ENCODE measurements at places on chromosomes 1 and 21. TPM values are rescaled to one million over a fixed set of nuclear protein-coding genes. Genes with fewer than 3 reads are reported as not detected.
A peak's percentile ranks its signal among the peaks of the same experiment; 100 is the strongest.

GRCh38 chr1:59765011-59765730 is 49.6 kb upstream of the HOOK1 start:
- no peaks in the 10 kb centered on the region for H3K4me1 ChIP-seq
- no peak for DNase-seq
- no peak overlapping the region for H3K27ac ChIP-seq
- no peak overlapping the region for H3K4me3 ChIP-seq

GRCh38 chr1:103108376-103109150 is at the start of gene COL11A1:
TSS of gene COL11A1 (minus strand) at chr1:103108522. CDS start at chr1:103108178, 344 bp downstream.
- no peaks in the 10 kb centered on the region for H3K27me3 ChIP-seq
- peak within 1 kb of the TSS; percentile 98 for H3K4me3 ChIP-seq
- no peak within 1 kb of the TSS for H3K27ac ChIP-seq
- DNase-seq, result peak; percentile 78
- peaks cover 9% of the 10 kb centered on the region for H3K4me1 ChIP-seq

DNA sequence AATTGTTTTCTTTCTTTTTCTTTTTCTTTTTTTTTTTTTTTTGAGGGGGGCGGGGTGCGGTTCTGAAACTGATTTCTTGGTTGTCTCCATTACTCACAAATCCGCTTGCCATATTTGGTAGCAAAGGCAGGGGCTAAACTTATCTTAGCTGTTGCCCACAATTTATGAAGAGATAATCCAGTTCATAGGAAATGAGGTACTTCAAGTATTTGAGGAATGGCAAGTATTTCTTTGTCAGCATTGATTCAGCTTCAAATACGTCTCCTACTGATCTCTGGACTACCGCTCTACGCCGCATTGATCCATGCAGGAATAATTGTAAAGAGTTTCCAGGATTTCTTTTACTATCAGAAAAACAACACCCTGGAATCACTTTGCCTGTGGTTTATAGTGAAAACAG is 289.2 kb upstream of the DPYD start:
- H3K27ac ChIP-seq, result no peak overlapping the region
- peaks cover 7% of the 10 kb centered on the region for H3K4me1 ChIP-seq
- no peak overlapping the region for H3K4me3 ChIP-seq
- H3K27me3 ChIP-seq, result peaks cover 4% of the 10 kb centered on the region
- DNase-seq, result no peak

DNA sequence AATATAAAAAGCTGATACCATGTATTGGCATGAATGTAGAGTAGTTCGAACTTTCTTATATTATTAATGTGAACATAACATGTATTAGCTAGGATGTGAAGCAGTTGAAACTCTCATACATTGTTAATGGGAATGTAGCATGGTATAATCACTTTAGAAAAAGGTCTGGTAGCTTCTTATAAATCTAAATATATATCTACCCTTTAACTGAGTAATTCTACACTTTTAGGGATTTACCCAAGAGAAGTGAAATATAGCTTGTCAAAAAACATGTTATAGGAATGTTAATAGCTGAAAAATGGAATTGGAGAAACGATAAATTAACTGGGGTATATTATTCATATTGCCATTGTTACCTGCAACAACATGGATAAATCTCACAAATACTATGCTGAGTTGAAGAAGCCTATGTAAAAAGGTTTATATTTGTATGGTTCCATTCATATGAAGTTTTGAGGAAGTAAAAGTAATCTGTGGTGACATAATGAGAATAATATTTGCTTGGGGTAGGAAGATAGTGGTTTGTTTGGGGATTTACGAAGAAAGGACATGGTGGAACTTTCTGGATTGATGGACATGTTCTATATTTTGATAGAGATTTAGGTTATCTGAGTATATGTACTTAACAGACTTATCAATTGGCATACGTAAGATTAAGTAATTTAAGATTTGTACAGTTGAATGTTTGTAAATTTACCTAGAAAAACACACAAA is 76.6 kb downstream of the MAST2 start:
- no peak overlapping the region for H3K27ac ChIP-seq
- no peaks in the 10 kb centered on the region for H3K4me1 ChIP-seq
- no peaks in the 10 kb centered on the region for H3K27me3 ChIP-seq
- H3K36me3 ChIP-seq, result no peaks in the 10 kb centered on the region

DNA sequence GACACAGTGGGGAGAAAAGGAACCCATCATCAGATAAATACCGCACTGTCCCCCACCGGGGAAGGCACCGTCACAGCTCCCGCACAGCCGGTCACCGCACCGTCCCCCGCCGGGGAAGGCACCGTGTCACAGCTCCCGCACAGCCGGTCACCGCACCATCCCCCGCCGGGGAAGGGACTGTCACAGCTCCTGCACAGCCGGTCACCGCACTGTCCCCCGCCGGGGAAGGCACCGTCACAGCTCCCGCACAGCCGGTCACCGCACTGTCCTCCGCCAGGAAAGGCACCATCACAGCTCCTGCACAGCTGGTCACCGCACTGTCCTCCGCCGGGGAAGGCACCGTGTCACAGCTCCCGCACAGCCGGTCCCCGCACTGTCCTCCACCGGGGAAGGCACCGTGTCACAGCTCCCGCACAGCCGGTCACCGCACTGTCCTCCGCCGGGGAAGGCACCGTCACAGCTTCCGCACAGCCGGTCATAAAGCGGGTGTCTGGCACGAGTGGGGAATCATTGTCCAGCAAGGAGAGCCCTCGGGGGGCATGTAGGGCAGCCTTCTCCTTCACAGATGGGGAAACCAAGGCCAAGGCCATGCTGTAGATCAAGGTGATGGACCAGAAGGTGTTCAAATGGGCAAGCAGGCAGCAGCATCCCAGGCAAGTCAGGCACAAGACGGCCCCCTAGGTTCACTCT is 280.1 kb downstream of the NPHP4 start:
- H3K36me3 ChIP-seq, result no peaks in the 10 kb centered on the region
- H3K27ac ChIP-seq, result no peak overlapping the region
- no peak overlapping the region for H3K4me3 ChIP-seq
- no peak for DNase-seq

DNA sequence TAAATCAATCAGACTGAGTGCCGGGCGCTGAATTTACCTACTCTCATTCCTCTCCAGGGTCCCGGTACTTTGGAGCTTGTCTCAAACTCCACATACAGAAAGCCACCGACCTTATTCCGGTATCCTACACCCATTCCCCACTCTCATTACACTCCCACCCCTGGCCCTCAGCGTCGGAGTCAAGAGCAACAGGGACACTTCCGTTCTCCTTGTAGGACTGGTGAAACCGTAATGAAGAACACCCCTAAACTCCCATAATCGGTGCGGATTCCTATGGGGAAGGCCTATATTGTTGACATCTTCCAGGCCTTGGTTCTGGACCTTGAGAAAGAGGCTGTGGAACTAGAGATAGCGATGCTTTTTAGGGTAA is 798 bp downstream of the ZBED6 start:
- no peaks in the 10 kb centered on the region for H3K27me3 ChIP-seq
- peak overlapping the region; percentile 84 for H3K4me3 ChIP-seq
- H3K27ac ChIP-seq, result peak overlapping the region; percentile 94
- peaks cover 27% of the 10 kb centered on the region for H3K36me3 ChIP-seq
- peaks cover 4% of the 10 kb centered on the region for H3K4me1 ChIP-seq

DNA sequence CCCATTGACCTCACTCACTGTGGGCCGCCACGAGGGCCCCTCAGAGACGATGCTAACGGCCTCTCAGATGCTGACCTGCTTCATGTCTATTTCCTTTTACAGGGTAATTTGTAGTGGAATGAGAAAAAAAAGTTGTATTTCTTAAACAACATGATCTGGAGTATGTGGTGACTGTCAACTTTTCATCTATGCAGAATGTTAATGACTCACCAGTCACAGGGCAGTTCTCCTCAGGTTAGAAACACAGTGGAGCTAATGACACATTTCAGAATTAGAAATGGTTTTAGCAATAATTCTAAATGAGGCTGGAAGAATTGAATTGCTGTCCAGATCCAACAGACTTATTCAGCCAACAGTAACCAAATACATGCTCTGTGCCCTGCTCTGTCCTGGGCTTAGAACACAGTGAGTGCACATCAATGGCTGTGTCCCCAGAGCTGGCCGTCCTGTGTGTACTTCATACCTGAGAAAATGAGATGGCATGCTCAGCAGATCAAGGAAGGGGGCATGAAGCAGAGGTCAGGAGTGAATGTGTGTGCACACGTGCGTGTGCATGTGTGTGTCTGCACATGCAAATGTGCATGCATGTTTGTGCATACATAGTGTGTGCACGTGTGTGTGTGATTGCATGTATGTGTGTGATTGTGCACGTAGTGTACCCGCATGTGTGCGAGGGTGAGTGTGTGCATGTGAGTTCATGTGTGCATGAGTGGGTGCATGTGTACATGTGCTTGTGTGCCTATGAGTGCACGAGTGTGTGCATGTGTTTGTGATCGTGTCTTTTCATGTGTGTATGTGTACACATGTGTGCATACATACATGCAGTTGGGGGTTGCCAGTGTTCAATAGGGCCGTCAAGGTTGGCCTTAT is 145.3 kb downstream of the PCBP3 start:
- H3K36me3 ChIP-seq, result no peaks in the 10 kb centered on the region
- H3K4me1 ChIP-seq, result no peaks in the 10 kb centered on the region
- H3K27me3 ChIP-seq, result no peaks in the 10 kb centered on the region
- no peak for DNase-seq
- H3K27ac ChIP-seq, result no peak overlapping the region

- no peaks in the 10 kb centered on the region for H3K4me1 ChIP-seq
- peaks cover 25% of the 10 kb centered on the region for H3K27me3 ChIP-seq
- no peak overlapping the region for H3K27ac ChIP-seq
- H3K36me3 ChIP-seq, result no peaks in the 10 kb centered on the region
Observed at GRCh38 chr1:24921938-24922662, 8.0 kb downstream of the RUNX3 start.

DNA sequence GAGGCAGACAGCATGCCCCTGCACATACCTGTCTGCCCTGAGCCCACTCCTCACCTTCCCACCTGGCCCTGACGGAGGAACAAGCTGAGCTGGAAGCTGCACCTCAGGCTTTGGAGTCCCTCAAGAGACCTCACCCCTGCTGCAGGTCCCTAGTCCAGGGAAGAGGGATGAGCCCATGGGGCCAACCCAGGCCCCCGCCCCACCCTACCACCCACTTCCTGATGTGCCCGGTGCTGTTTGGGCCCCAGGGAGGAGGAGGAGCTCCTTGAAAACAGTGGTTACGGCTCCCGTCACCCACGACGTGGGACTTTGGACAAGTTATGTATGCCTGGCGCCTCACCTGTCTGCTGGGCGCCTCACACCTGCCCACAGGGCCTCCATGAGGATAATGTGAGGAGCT is 250.2 kb downstream of the NPHP4 start:
- no peak overlapping the region for H3K4me3 ChIP-seq
- no peaks in the 10 kb centered on the region for H3K27me3 ChIP-seq
- DNase-seq, result no peak
- no peaks in the 10 kb centered on the region for H3K36me3 ChIP-seq
- H3K27ac ChIP-seq, result no peak overlapping the region

DNA sequence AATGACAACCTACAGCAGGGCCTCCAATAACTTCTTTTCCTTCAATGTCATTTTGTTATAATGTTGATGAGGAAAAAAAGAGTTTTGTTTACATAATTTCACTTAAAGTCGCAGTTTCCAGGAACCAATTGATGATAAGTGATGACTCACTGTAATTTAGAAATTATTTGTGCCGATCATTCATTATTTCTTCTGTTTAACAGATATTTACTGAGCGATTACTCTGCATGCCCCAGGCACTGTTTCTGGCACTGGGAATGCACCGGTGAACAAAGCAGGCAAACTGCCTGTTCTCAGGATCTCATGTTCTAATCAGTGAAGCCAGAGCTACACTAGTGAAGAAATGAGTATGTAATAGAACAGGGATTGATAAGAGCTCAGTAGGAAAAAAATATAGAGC is 403.4 kb downstream of the NTNG1 start:
- no peak overlapping the region for H3K4me3 ChIP-seq
- no peak overlapping the region for H3K27ac ChIP-seq
- H3K36me3 ChIP-seq, result no peaks in the 10 kb centered on the region
- H3K4me1 ChIP-seq, result no peaks in the 10 kb centered on the region

Gene SPRR2B
- not detected for total RNA-seq

Gene PTPRU
- total RNA-seq, result 55.3 TPM

Gene ST6GALNAC5
- 6.2 TPM for total RNA-seq
